Activated CD4-positive, alpha-beta T cell treated with anti-CD3 and anti-CD28 coated beads, Interleukin-2, Interleukin-6, amounts not matched to agents 100 ng/mL and 50 ng/mL, durations not matched to agents 16 hours and 8 hours (primary cell): ENCODE measurements at places on chromosomes 1 and 21.

GRCh38 chr1:209800984-209801834, 4.7 kb downstream of the IRF6 start:
- no peak for DNase-seq

DNA sequence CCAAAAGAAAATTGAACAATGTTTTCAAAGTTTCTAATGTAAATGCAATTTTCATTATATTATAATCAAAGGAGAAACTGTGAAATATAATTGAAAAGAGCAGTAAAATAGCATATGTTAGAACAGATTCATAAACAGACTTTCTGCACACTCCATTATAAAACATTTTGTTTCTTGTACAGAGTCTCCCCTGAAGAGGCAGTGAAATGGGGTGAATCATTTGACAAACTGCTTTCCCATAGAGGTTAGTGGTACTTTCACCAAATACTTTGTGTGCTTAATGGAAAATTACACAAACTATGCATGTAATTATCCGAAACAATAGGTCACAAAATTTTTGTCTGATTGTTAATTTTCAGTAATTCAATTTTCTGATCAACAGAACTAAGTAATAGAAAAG, 1.9 kb downstream of the RGS18 start:
- no peak for DNase-seq

- DNase-seq: no peak
These were observed 11.0 kb downstream of the IBA57 start for GRCh38 chr1:228176461-228177182.

- DNase-seq: no peak
These were observed 7.2 kb downstream of the GPBP1L1 start for GRCh38 chr1:45679123-45679522.
